Mesothelial cell of epicardium (in vitro differentiated cells): ENCODE measurements at places on chromosomes 1 and 21.

- peaks cover 27% of the 10 kb centered on the region for H3K4me1 ChIP-seq
- H3K27ac ChIP-seq, result peak overlapping the region; percentile 43
- no peak for DNase-seq
- no peaks in the 10 kb centered on the region for H3K27me3 ChIP-seq
- H3K36me3 ChIP-seq, result peaks cover 24% of the 10 kb centered on the region
- H3K4me3 ChIP-seq, result no peak overlapping the region
Measured at GRCh38 chr1:19373211-19374082, 61.3 kb downstream of the SLC66A1 start.

DNA sequence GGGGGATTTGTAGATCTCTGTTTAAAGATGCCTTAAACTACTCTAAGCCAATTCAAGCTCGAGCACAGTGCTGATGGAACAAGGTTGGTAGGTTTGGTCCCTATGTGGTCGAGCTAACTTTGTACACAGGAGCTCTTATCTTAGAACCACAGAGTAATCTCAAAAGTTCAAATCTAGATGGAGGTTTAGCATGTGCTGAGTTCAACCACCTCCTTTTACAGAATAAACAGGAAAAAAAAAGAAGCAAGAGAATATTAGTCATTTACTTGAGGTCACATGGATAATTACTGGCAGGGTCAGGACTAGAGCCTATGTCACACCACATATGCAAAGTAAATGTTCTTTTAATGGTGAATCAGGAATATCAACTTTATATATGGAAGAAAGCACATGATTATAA is 86.2 kb downstream of the DTL start:
- H3K27me3 ChIP-seq, result no peaks in the 10 kb centered on the region
- no peaks in the 10 kb centered on the region for H3K36me3 ChIP-seq
- H3K4me1 ChIP-seq, result peaks cover 7% of the 10 kb centered on the region
- H3K4me3 ChIP-seq, result no peak overlapping the region

DNA sequence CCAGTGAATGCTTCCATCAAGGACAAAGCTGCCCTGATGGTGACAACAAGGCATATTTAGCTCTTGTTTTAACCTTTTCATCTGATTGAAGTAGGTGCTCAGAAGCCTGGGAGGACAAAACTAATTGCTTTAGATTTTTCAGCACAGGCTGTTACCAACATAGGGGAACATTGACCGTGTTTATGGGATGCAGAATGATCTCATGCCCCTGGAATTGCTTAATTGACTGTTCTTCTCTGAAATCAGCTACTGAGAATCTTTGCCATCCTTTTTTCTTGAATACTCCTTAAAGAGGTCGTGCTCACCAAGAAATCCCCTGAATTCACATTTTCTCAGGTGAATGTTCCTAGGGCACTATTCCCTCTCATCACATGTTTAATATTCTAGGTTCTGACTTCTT is 95.9 kb upstream of the CCDC190 start:
- H3K4me1 ChIP-seq, result peaks cover 14% of the 10 kb centered on the region
- no peaks in the 10 kb centered on the region for H3K27me3 ChIP-seq
- peaks cover 1% of the 10 kb centered on the region for H3K36me3 ChIP-seq
- no peak for DNase-seq
- H3K27ac ChIP-seq, result peak overlapping the region; percentile 47
- no peak overlapping the region for H3K4me3 ChIP-seq

DNA sequence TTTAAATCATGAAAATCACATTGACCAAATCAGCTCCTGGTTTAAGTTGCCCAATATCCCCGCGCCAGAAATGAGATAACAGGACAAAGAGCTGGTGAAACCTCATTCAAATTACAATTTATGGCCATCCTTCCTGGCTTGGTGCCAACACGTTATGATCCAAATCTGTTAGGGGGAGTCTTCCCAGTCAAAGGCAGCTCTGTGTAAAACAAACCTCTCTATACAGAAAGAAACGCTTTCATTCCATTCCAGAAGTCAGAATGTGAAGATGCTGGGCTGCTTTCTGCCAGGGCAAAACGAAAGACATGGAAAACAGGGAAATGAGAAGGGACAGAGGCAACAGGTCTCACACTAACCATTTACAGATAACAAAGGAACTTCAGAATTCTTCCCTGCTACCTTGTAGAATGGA is 53.5 kb upstream of the TIAM1 start:
- peak; percentile 61 for DNase-seq
- H3K27me3 ChIP-seq, result no peaks in the 10 kb centered on the region
- peak overlapping the region; percentile 79 for H3K27ac ChIP-seq

- no peak overlapping the region for H3K4me3 ChIP-seq
- H3K4me1 ChIP-seq, result peaks cover 4% of the 10 kb centered on the region
- H3K36me3 ChIP-seq, result no peaks in the 10 kb centered on the region
- H3K27me3 ChIP-seq, result no peaks in the 10 kb centered on the region
Measured at GRCh38 chr1:107451715-107452114, 310.9 kb downstream of the NTNG1 start.

GRCh38 chr1:31626223-31627207 is 9.0 kb downstream of the HCRTR1 start:
- no peak overlapping the region for H3K4me3 ChIP-seq
- H3K27ac ChIP-seq, result peak overlapping the region; percentile 31
- H3K36me3 ChIP-seq, result peaks cover 7% of the 10 kb centered on the region
- H3K27me3 ChIP-seq, result no peaks in the 10 kb centered on the region
- DNase-seq, result no peak
- peaks cover 35% of the 10 kb centered on the region for H3K4me1 ChIP-seq

DNA sequence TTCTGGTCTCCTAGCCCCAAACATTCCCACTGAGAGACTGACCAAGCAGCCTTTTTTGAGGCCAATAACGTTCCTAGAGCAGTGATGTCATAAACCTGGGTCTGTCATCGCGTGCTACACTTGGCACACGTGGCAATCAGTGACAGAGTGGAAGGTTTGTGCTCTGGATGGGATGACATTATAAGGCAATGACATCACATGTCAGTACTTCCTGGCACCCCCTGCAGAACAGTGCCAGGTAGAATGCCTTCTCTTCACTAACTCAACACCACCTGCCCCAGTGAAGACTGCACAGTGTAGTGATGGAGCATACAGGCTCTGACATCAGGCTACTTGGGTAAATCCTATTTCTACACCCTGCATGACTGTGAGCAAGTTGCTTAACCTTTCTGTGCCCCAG is 5.4 kb upstream of the ZNF648 start:
- no peak overlapping the region for H3K27ac ChIP-seq
- H3K27me3 ChIP-seq, result peaks cover 17% of the 10 kb centered on the region
- no peak for DNase-seq
- no peak overlapping the region for H3K4me3 ChIP-seq
- H3K36me3 ChIP-seq, result no peaks in the 10 kb centered on the region
